ENCODE measurements at places on chromosomes 3 and 15.

DNA sequence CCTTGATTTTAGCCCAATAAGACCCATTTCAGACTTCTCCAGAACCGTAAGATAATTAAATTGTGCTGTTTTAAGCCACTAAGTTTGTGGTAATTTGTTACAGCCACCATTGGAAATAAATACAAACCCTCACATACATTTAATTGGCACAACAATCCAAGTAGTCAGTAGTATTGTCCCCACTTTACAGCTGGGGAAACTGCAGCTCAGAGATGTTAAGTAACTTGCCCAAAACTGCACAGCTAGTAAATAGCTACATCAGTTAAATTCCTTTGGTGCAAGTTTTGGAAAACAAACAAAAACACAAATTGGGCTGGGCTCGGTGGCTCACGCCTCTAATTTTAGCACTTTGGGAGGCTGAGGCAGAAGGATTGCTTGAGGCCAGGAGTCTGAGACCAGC, 13.3 kb upstream of the IREB2 start:
- DNase-seq: no peak

DNA sequence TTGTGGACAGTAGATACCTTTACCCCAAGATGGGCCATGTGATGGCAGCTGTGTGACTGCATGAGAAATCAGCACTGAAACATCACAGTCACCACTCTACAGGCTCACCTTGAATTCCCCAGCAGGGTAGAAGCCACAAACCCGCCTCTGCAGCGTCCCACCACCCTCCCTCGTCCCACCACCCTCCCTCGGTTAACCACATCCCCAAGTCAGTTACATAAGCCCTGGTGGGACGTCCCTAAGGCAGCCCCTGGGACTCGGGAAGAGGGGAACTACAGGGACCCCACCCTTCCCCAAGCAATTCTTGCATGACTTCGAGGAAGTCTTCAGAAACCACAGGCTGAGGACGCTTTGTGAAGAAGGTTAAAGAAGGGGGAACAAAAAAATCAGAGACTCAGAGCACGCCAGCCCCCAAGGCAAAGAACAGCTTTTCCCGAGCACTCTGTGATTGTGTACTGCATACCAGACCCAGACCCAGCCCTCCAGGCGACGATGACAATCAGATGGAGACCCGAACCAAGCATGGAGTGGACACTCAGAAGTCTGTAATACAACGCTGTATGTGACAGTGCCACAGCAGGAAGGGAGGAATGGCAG, 60.5 kb downstream of the SH3BP5 start:
- DNase-seq: no peak

DNA sequence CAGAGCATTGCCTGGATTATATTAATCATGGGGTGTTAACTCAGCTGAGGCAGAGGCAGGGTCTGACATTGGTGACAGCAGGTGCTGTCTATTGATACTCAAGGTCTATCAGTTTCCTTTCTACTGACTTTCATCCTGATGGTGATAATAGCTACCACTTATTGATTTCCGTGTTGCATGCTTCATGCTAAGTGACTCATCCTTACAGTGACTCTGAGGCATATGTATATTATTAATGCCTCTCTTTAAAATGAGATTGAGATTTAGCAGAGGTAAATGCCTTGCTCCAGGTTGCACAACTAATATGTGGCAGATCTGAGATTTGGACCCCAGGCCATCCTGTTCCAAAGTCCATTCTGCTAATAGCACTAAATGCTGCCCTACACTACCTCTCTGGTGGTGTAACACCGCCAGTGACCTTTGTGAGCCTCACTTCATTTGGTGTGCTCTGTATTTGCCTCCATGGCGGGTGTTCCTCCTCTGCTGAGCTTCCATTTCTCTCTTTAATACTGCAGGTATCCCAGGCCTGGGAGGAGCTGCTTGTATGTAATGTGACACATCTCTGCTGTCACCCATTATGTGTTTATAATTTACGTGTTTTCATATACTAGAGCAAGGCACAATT, 50.4 kb downstream of the GPR171 start:
- no peak for DNase-seq

GRCh38 chr3:6132684-6133432, 728.1 kb upstream of the GRM7 start:
- no peak for DNase-seq

DNA sequence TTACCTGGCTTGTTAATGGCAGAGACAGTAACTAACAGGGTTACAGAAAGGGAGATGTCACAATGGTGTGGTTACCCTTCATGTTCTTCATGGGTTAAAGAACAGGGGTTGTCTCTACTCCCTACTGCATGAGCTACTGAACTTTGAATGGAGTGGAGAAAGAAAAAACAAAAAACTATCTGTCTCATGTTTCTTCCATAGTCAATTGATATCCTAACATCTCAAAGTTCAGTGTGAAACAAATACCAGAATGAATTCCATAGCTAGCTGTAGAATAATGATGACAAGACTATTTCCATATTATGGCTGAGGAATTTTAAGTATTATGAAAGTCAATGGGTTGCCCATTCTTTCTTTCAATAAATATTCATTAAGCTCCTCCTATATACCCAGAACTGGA, 161.3 kb upstream of the LPP start:
- DNase-seq: no peak

DNA sequence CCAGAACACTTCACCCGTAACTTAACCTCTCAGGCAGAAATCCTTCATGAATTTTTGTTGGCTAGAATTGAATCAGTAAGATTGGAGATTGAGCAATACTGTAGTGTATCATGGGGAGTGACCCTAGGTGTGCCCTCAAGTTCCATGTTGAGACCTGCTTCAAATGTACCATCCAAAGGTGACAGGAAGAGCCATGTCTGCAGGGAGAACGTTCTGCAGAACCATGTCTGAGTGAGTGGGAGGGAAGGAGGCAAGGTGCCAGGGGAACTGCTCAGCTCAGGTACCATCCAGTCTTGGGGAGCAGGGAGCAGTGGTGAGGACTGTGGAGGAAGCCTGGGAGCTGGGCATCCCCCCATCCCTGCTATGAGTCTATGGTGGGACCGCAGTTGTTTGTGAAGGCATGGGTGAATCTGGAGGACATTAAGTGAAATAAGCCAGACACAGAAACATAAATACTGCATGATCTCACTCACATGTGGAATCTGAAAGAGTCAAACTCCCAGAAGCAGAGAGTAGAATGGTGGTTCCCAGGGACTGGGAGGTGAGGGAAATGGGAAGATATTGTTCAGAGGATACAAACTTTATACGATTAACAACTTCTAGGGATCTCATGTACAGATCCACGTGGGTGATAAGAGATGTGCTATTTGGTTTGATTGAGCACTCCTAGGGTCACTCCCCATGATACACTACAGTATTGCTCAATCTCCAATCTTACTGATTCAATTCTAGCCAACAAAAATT, 23.3 kb downstream of the CFAP161 start:
- no peak for DNase-seq

GRCh38 chr15:87631093-87631492, 625.4 kb downstream of the NTRK3 start:
- DNase-seq: no peak

- peak; percentile 12 for DNase-seq
Observed at GRCh38 chr3:82080261-82080660, 318.8 kb upstream of the GBE1 start.

GRCh38 chr3:74366331-74366730, 248.1 kb downstream of the CNTN3 start:
- no peak for DNase-seq

GRCh38 chr3:15305359-15305844, 27.0 kb downstream of the SH3BP5 start:
- DNase-seq: peak; percentile 50

DNA sequence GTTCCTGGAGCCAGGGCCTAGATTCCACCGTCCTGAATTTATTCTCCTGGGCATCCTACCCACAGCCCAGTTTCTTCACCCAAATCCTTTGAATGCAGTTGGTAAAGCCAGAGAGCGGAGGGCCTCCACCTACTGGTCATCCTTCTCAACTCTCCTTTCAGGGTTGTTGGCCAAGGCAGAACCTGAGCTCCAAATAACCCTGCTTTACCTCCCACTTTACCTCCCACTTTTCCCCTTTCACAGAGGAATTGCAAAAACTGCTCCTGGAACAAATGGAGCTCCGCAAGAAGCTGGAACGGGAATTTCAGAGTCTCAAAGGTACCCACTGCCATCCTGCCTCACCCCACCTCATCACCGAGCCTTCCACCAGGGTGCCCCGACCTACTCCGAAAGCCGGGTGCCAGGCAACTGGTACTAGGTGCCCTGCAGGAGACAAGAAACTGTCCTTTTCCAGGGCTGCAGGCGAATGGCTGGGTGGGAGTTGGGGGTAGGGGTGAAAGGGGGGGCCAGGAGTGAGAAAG, 6.8 kb downstream of the SKOR1 start:
- peak; percentile 26 for DNase-seq

DNA sequence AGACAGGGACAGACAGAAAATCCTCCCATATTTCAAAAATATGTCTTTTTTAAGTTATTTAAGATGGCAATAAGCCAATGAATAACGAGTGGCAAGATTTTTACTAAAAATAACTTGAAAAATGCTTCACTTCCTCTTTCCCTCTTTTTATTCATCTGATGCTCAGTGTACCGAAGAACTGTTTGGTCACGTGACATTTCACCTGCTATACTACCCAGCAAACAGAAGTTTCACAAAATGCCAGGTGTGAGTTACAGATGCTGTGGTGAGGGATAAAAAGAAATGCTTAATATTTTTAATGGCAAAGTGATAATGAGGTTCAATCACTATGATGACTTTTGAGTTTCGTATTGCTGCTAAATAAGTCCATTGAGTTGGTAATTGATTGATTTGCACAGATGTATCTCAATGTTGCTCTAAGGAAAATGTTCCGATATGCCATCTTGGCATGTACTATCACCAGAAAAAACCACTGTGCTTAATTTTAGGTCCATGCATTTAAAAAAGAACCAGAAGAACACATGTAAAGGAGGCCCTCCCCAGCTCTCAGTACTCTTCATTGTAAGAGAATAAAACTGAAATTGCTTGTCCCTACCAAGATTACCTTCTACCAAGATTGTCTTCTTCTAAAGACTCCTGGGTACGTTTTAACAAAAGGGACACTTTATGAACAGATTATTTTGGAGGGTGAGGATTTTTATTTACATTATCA, 26.0 kb upstream of the SEC62 start:
- DNase-seq: no peak

DNA sequence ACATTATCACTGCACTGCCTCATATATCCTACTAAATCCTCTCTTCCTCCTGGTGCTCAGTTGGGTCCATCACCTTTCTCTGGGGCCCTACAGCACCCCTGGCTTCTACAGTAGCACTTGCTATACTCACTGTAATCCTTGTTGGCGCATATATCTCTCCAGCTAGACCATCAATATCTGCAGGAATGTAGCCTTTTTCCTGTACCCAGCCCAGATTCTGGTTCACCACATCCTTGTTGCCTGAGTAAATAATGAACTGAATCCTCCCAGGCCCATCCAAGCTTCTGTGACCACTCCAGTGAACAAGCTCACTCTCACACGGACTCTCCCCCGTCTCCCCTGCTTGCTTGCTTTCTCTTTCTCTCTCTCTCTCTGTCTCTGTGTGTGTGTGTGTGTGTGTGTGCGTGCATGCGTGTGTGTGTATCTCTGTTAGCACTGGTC, 62.5 kb upstream of the LIPC start:
- no peak for DNase-seq

GRCh38 chr15:100880139-100880896, 687 bp downstream of the ALDH1A3 start:
- peak; percentile 53 for DNase-seq

DNA sequence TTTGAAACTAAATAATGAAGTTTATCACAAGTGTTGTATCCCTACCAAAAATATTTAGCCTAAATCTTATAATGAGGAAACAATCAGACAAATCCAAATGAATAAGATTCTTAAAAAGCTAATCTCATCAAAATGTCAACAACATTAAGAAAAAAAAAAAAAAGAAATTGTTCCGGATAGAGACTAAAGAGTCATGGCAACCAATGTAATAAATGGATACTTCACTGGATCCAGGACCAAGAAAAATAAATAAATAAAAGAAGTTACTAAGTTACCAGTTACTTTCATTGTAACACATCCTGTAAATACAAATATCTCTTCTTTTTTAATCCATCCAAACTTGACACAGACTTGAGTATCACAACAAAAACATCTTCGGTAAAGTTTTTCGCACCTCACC, 607 bp downstream of the MRPL47 start:
- no peak for DNase-seq

GRCh38 chr3:57556459-57557084, 498 bp downstream of the PDE12 start:
- no peak for DNase-seq

GRCh38 chr3:156497326-156497725, 57.6 kb downstream of the SSR3 start:
- DNase-seq: no peak

DNA sequence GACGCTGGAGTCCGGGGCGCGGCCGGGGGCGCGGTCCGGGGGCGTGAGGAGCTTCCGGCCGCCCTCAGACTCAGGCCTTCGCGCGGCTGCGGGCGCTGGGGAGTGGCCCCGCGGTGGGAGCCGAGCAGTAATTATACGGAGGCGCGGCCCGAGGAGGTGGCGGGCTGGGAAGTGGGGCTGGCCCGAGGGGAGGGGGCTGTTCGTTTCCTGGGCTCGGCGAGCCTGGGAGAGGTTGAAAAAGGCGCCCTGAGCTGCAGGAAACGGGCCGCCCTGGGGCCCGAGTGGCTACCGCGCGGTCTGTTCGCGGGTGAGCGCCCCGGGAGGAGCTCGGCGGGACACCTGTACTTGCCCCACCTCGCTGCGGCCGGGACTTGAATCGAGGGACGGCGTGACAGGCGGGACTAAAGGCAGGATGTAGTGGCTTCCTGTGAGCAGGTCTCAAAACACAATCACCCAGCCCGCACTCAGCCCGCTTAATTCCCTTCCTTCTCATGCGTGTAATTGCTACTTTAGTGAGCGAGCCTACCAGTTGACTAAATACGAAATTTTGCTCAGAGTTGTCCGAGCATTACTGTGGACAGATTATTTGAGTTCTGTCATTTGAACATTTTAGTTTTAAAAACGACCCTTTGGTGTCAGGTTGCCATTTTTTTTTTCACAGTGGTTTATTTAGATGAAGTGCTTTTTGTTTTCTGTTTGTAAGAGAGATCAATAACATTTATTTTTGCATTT, 860 bp downstream of the RASA2 start:
- peak; percentile 80 for DNase-seq

GRCh38 chr15:54518156-54518882, 540.1 kb downstream of the UNC13C start:
- DNase-seq: no peak

- DNase-seq: no peak
Observed at GRCh38 chr3:126213379-126214028, 33.1 kb upstream of the ALDH1L1 start.

GRCh38 chr15:90588427-90588826, 58.7 kb downstream of the CRTC3 start:
- DNase-seq: no peak

GRCh38 chr3:61715886-61716527, 154.6 kb downstream of the PTPRG start:
- DNase-seq: no peak

GRCh38 chr3:16258177-16258576, 6.6 kb downstream of the DPH3 start:
- DNase-seq: no peak

GRCh38 chr15:66098022-66098363, 155.6 kb downstream of the MEGF11 start:
- no peak for DNase-seq

- DNase-seq: peak; percentile 49
Observed at GRCh38 chr3:144549166-144549565, 577.5 kb downstream of the DIPK2A start.

Data from iPS-NIHi11 (cell line).